ENCODE measurements at places on chromosomes 12 and 14. TPM values are rescaled to one million over a fixed set of nuclear protein-coding genes. Genes with fewer than 3 reads are reported as not detected.

The XRCC3 gene
- polyA plus RNA-seq = 10.2 TPM

The YAF2 gene
- polyA plus RNA-seq = 29.6 TPM

The IAPP gene
- polyA plus RNA-seq = not detected

The HECTD1 gene
- polyA plus RNA-seq = 105 TPM

The AKAP3 gene
- polyA plus RNA-seq = 0.13 TPM

The NFKBIA gene
- 41.0 TPM for polyA plus RNA-seq

The SYCP3 gene
- polyA plus RNA-seq = 0.46 TPM

The CNIH1 gene
- 183 TPM for polyA plus RNA-seq

The LAG3 gene
- polyA plus RNA-seq = 0.70 TPM

The SPX gene
- polyA plus RNA-seq = 29.0 TPM

DNA sequence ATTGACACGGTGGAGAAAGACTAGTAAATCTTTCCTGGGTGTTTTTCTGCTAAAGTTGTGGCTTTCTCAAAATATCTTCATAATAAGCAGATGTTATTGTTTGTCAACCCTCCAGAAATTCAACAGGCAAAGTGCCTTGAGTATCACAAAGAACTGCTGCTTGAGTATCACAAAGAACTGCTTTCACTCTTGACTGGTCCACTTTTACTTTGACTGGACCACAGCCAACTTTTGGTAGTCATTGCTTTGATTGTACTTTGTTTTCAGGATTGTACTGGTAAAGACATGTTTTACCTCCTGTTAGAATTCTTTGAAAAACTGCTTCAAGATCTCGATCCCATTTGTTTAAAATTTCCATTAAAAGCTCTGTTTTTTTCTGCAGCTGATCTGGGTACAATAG, 62.6 kb downstream of the PDZRN4 start:
- DNase-seq = no peak

GRCh38 chr14:70018713-70019211, 139.5 kb downstream of the SMOC1 start:
- no peak for DNase-seq

GRCh38 chr12:54333420-54334034, 8.6 kb downstream of the COPZ1 start:
- no peak for DNase-seq

DNA sequence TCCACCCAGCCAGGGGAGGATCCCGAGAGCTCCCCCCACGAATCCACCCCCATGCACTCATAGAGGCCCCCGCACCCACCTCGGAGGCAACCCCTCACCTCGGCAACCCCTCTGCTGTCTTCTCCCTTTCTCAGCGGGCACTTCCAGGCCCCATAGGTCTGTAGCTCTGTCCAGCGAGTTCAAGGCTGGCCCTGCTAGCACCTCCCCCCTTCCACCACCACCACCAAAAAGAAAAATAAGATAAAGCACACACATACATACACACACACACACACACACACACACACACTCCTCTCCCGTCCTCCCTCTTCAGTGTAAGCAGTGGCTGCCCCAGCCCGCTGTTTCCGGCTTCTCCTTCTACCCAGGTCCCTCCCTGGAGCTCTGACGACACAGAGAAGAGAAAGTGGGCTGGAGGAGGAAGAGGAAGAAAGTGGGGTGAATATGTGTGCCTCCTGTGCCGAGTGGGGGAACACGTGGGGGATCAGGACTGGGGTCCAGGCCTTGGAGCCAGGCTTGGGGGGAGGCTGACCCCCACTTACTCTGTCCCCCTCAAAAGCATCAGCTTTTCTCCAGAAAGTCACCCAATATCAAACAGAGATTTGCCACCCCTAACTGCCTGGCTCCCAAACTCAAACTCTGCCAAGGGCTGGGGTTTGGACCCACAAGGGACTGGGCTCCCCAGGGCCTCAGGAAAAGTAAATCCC, at the start of gene STAT6:
Gene STAT6 (minus strand): TSS at position 332 of the 704 bp plus-strand sequence. CDS start 3,084 bp downstream, outside the sequence.
- no peak for DNase-seq

GRCh38 chr12:58465418-58465817, 454.9 kb downstream of the LRIG3 start:
- DNase-seq = no peak

GRCh38 chr12:92546259-92546634, 156.5 kb upstream of the PLEKHG7 start:
- no peak for DNase-seq

DNA sequence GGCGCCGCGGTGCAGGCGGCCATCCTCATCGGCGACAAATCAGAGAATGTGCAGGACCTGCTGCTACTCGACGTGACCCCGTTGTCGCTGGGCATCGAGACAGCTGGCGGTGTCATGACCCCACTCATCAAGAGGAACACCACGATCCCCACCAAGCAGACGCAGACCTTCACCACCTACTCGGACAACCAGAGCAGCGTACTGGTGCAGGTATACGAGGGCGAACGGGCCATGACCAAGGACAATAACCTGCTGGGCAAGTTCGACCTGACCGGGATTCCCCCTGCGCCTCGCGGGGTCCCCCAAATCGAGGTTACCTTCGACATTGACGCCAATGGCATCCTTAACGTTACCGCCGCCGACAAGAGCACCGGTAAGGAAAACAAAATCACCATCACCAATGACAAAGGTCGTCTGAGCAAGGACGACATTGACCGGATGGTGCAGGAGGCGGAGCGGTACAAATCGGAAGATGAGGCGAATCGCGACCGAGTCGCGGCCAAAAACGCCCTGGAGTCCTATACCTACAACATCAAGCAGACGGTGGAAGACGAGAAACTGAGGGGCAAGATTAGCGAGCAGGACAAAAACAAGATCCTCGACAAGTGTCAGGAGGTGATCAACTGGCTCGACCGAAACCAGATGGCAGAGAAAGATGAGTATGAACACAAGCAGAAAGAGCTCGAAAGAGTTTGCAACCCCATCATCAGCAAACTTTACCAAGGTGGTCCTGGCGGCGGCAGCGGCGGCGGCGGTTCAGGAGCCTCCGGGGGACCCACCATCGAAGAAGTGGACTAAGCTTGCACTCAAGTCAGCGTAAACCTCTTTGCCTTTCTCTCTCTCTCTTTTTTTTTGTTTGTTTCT, 1.7 kb downstream of the HSPA2 start:
- DNase-seq = no peak

- no peak for DNase-seq
These were observed 19.7 kb upstream of the PLEKHD1 start for GRCh38 chr14:69464829-69465228.

DNA sequence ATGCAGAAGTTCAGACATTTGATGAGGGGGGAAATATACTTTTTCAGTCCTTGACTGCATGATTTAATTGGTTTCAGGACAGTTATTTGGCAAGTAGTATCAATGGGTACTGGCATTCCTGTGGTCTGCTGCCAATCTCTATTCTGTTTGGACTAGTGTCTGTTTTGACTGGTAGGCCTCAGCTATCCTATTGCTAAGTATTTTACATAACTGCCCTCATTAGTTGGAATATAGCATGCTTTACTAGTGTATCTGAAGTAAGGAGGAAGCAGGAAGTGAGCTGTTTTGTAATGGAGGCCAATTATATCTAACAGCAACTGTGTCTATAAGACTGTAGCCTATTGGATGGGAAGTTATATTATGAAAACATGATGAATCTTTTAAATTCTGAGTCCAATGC, 104.3 kb downstream of the FLRT2 start:
- DNase-seq = no peak

DNA sequence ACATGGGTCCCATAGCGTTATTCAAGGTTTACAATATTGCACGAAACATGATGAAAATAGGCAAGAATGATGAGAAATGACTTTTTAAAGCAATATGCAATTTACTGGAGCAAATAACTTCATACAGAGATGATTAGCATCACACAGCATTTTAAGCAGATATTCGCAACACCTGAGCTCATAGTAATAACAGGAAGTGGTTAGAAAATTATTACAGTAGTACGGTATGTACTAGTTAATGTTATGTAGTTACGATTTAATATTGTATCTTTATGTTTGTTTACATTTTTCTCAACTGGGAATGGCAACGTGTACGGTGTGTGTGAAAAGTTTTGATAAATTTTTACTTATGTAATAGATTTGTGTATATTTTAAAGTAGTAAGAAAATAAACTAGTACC, 102.6 kb downstream of the OSBPL8 start:
- DNase-seq = no peak

DNA sequence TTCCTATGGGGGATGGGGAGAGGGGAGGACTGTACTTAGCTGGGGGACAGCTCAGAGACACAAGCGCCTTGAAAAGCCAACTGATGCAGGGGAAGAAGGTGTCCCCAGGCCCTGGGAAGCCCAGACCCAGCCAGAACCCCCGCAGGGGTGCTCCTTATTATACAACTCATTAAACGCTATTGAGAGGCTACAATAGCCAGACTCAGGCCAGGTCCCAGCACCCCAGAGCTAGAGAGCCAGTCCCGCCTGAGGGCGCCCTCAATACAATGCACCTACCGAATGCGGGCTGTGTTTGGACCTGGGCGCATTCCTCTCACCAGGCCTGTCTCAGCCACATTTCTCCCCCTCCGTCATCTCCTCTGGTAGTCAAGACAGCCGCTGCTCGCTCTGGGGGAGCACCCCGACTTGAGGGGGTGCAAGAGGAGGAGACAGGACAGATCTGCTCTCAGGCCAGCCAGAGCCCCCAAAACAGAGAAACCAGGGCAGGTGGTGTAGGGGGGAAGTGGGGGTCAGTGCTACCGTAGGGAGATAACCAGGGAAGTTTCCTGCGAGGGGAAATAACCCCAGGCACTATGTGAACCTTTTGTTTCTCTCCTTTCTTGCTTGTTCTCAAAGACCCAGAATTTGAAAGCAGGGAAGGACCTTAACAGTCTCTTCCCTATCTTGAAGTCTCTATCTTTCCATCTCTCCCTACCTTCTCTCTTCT, 6.1 kb upstream of the ASIC1 start:
- no peak for DNase-seq

DNA sequence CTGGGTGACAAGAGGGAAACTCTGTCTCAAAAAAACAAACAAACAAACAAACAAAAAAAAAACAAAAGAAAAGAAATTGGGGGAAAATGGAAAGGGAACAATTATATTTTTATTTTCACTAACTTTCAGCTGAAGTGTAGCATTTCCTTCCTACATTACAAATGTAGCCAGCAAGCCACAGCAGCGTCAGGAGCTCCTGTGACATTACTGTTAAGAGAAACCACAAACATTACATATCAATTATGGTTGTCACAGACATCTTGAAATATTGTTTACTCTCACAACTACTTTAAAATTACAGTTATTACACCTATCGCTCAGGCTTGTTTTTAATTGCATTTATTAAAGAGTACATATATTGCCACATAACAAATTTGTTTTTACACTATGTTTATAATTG, 49.8 kb upstream of the SLC24A4 start:
- no peak for DNase-seq

DNA sequence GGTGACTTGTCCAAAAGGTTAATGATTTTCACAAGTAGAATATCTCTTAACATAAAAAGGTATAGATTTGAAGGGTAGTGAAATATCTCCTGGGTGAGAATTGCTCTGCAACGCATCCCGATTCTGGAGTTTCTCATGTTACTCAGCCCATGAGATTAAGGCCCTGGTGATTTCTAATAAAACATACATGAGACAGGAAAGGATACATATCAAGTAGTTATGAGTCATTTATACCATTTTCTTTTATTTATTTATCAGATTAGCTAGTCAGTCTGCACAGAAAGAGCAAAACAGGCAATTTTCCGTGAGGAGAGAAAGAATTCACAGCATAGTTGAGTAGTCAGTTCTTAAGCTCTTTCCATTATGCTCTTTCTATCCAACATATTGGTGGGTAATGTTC, 535.6 kb upstream of the ATP2B1 start:
- no peak for DNase-seq

- DNase-seq = peak; percentile 40
These were observed 57.5 kb downstream of the CALM1 start for GRCh38 chr14:90454041-90455000.
